ENCODE measurements at places on chromosomes 5 and 9.

GRCh38 chr5:138469540-138470321 is 4.5 kb downstream of the EGR1 start:
- peak; percentile 59 for DNase-seq

- no peak for DNase-seq
Measured at GRCh38 chr5:118989816-118990215, 1.5 kb upstream of the DTWD2 start.

- no peak for DNase-seq
Measured at GRCh38 chr5:51650824-51651223, 267.6 kb downstream of the ISL1 start.

GRCh38 chr9:134158753-134159392 is 5.5 kb downstream of the RNU6ATAC start:
- no peak for DNase-seq

DNA sequence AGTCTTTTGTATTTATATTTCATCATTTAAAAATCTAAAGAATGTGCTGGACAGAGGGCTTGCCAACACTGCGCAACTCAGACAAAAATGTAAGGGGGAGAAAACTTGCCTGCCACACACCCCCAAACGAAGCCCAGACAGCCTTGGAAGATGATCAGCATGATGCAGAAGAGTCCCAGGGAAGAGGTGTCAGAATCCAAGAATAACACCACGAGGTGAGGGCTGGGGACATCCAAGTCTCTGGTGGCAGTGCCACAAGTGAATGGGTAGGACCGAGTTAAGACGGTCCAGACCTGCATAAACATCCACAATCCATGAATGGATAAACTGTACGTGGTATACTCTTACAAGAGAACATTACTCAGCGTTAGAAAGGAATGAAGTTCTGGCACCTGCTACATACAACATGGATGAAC is 10.4 kb downstream of the EPB41L4B start:
- no peak for DNase-seq

DNA sequence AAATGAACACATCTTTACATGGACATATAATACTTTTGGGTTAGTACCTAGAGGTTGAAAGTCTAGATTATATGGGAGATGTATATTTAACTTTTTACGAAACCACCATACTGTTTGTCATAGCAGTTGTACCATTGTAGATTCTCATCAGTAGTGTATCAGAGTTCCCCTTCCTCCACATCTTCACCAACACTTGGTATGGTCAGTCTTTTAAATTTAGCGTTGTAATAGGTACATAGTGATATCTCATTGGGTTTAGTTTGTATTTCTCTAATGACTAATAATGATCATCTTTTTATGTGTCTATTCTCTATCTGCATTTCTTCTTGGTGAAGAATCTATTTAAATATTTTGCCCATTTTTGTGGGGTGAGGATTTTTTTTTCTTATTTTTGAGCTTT is 137.5 kb downstream of the NR3C1 start:
- DNase-seq: no peak

- no peak for DNase-seq
Measured at GRCh38 chr9:20012232-20012631, 223.4 kb upstream of the SLC24A2 start.

GRCh38 chr9:73357607-73358006 is 205.9 kb downstream of the ANXA1 start:
- DNase-seq: no peak

GRCh38 chr5:65828022-65828896 is 98.1 kb upstream of the ERBIN start:
- DNase-seq: no peak

GRCh38 chr9:89418474-89418845 is 79.5 kb downstream of the SEMA4D start:
- no peak for DNase-seq

GRCh38 chr9:113888336-113888735 is 12.2 kb downstream of the ZNF618 start:
- no peak for DNase-seq

- no peak for DNase-seq
Measured at GRCh38 chr9:130406278-130406895, 38.4 kb upstream of the ASS1 start.

DNA sequence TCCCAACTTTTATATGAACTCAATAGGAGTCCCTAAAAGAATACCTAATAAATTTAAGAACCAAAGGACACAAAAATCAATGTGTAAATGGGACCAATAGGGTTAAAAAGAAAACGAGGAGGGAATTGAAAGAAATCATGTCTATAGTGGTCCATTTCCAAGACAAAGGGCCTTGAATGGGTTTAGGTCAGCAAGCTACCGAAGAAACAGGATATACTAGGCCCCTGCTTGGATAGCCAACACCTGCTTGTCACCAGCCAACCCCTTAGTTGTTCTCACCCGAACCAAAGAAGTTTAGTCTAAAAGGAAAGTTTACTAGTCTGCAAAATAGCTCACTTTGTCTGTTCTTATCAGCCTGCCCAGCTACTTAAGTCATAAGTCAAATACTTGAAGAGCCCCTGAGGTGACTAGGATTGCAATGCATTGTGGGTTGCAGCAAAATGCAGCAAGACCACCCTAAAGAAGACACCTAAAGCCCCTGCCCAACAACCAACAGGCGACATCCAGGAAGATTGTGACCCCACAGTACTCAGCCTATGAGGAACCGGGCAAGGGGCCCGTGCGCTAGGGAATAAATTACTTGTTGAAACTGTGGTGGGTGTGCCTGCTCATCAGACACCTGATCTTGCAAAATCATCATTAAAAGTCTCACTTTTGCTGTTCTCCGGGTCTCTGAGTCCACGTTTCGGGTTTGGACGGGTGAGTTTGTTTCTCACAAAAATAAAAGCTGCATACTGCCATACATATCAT is 183.9 kb upstream of the PPP1R26 start:
- DNase-seq: no peak

DNA sequence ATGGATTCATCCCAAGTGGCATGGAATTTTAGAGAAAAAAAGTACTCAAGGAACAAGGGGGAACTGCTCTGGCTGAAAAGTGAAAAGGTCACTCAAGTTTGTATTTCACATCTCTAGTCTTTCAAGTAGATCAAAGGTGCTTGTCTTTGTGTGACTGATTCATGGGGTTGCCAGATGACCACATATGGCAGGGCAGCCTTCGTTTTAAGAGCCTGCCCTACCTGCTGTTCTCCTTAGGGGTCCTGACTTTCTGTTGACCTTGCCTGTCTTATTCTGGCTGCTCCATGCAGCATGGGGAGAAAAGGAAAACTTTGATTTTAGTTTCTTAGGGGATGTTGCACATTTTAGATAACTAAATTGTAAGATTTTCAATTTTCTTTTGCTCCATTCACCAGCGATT is 877.7 kb downstream of the TLE1 start:
- DNase-seq: no peak
